ENCODE measurements at places on chromosomes 4 and X.

- DNase-seq = no peak
Observed at GRCh38 chrX:13898603-13899002, 81.7 kb upstream of the GPM6B start.

DNA sequence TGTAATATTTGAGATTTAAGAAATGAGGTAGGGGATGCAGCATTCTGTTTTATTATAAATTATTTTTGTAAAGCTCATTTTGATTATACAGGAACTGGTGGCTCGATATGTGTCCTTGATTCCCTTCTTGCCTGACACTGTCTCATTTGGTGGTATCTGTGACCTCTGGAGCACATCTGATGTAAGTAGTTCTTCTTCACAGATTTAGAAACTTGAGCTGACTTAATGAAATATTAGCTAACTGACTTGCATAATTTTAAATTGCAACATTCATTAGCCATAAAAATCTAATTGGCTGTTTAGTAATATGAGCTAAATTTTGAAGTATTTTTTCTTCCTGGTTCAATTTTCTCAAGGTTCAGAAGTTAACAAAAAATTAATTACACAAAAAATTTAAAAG lies 69.1 kb downstream of the FBXL5 start:
- DNase-seq = no peak

- no peak for DNase-seq
Observed at GRCh38 chr4:24321616-24322015, 262.7 kb downstream of the DHX15 start.

- no peak for DNase-seq
Observed at GRCh38 chrX:30865015-30865414, 24.0 kb downstream of the TAB3 start.

- no peak for DNase-seq
Observed at GRCh38 chr4:123390846-123391456, 5.6 kb upstream of the SPRY1 start.
